HT1080 (cell line): ENCODE measurements at places on chromosomes 16 and 17.
A peak's percentile ranks its signal among the peaks of the same experiment; 100 is the strongest.

- DNase-seq: no peak
Measured at GRCh38 chr17:38460082-38460715, 31.9 kb downstream of the ARHGAP23 start.

DNA sequence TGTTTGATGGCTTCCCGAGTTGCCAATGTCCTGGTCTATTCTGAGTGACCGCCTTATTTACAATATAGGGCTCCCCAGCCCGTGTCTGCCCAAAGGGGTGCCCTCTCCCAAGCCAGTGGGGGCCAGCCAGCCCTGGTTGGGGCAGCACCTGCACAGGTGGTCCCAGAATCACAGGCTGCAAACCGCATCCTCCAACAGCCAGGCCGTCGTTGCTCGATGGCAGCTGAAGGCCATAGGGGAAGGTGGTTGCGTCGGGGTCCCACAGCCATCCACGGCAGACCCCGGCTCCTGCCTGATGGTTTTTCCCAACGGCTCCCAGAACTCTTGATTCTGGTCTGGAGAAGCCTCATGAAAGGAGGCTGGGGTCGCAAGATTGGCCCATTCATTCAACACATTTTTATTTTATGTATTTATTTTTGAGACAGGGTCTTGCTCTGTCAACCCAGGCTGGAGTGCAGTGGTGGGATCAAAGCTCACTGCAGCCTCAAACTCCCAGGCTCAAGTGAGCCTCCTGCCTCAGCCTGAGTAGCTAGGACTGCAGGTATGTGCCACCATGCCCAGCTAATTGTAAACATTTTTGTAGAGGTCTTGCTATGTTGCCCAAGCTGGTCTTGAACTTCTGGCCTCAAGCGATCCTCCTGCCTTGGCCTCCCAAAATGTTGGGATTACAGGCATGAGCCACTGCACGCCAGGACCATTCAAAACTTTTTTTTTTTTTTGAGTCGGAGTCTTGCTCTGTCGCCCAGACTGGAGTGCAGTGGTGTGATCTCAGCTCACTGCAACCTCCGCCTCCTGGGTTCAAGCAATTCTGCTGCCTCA, 79.0 kb upstream of the TOB1 start:
- DNase-seq: no peak

- peak; percentile 17 for DNase-seq
Measured at GRCh38 chr16:50154420-50154950, 1.4 kb downstream of the TENT4B start.

- no peak for DNase-seq
Measured at GRCh38 chr17:30212750-30213149, 22.7 kb downstream of the SLC6A4 start.

DNA sequence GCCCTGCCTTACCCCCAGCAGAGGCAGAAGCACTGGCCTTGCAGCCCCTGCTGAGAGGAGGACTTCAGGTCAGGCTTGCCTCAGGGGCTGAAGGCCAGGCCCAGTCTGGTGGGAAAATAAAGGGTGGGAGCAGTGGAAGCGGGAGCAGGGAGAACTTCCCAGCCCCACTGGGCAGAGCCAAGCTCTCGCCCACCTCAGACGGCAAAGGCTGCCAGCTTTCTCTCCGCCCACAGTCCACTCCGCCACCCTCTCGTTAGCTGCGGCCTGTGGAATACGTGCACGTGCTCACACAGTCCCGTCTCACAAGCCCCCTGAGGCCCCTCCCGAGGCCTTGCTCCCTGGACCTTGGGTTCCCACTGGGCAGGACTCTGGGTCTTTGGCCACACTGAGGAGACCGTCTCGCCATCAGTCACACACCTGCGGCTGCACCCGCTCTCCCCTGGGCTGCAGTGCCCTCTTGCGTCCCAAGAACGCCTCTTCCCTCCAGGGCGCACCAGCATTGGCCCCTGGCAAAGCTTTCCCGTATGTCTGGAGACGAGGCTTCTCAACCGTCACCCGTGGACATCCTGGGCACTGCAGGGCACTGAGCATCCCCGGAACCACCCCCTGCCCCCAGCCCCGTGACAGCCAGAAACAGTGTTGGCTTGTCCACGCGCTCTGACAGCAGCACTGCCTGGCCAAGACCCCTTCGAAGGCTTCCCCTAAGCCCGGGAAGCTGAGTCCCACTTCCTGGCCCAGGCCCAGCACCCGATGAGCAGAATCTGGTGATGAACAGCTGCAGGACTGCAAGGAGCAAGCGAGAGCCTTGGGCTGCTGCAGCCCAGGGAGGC, 8.3 kb downstream of the MRPL28 start:
- peak; percentile 75 for DNase-seq

- peak; percentile 84 for DNase-seq
Measured at GRCh38 chr17:78379131-78379491, 662 bp downstream of the PGS1 start.

- no peak for DNase-seq
Measured at GRCh38 chr16:19688396-19689024, 29.5 kb downstream of the KNOP1 start.

DNA sequence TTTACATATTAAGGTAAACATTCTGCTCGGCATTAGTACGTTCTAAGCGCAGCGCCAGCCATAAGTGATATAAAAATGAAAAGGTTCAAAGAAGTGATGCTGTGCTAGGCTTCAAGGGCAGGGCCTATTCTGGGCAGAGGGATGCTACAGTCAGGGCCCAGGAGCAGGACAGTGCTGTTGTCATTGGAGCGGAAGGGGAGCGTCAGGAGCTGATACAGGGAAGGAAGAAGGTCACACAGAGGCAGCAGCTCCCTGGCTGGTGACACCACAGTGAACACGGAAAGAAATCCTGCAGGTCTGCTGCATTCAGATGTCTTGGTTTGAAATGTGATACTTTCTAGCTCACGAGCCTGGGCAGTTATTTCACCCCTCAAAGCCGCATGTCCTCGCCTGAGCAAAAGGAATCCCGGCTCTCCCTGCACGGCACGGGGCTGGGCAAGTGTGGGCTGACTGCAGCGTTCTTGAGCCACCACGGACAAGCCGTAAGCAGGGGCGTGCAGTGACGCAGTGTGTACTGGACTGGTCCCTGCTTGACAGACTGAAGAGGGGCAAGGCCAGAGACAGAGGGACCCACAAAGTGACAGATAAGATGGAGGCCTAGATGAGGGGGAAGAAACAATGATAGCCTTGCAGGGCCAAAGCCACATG, 41.1 kb downstream of the ZCCHC14 start:
- no peak for DNase-seq

GRCh38 chr17:39782481-39782880, 44.7 kb downstream of the GRB7 start:
- no peak for DNase-seq

GRCh38 chr17:81621494-81622130, 15.3 kb downstream of the NPLOC4 start:
- no peak for DNase-seq

- DNase-seq: no peak
Measured at GRCh38 chr16:325375-326145, 27.0 kb downstream of the AXIN1 start.

- DNase-seq: peak; percentile 30
Measured at GRCh38 chr16:3266873-3267537, 10.6 kb upstream of the MEFV start.

GRCh38 chr16:9050102-9050830, 41.2 kb upstream of the HAPSTR1 start:
- no peak for DNase-seq

- DNase-seq: peak; percentile 70
Measured at GRCh38 chr17:31068291-31068690, 26.5 kb upstream of the NF1 start.

- DNase-seq: no peak
Measured at GRCh38 chr16:70701036-70701435, 15.2 kb upstream of the MTSS2 start.

DNA sequence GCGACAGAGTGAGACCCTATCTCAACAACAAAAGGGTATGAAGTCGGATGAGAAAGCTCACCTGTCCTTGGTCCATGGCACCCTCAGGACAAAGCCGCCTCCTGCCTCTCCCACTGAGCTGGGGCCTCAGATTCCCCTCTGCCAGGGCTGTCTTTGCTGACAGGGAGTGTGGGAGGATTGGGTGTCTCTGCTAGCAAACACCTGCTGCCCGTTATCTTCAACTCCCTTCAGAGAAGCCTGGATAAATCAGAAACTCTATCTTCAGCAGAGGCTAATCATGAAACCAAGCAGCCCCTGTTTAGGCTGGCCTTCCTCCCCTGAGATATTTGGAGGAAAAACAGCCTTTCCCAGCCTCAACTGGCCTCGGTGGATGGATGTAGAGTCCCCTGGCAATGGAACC, 36.3 kb upstream of the CDH1 start:
- no peak for DNase-seq

- no peak for DNase-seq
Measured at GRCh38 chr16:7344830-7345780, 12.5 kb downstream of the RBFOX1 start.

DNA sequence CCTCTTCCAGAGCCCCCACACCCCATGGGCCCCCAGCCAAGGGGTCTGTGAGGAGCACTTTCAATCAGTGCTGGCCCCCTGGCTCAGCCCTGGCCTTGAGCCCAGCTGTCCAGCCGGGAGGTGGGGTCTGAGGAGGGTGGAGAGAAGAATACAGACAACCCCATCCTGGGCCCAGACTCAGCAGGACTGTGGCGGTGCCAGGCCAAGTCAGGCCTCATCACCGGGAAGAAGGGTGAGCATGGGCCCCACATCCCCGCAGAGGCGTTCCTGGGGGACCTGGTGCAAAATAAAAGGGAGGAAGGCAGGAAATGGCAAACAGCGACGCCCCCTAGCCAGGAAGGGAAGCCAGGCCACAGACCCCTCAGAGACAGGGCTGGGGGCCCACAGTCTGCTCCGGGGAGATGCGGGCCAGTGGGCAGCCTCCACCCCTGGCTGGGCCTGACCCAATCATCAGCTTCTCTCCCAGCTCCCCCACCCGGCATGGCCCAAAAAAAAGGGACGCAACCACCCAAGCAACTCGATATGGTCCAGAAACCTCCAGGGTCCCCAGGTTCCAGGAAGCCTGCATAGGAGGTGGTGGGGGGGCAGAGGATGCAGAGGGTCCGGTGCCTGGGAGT, 20.6 kb downstream of the ZNF423 start:
- no peak for DNase-seq

DNA sequence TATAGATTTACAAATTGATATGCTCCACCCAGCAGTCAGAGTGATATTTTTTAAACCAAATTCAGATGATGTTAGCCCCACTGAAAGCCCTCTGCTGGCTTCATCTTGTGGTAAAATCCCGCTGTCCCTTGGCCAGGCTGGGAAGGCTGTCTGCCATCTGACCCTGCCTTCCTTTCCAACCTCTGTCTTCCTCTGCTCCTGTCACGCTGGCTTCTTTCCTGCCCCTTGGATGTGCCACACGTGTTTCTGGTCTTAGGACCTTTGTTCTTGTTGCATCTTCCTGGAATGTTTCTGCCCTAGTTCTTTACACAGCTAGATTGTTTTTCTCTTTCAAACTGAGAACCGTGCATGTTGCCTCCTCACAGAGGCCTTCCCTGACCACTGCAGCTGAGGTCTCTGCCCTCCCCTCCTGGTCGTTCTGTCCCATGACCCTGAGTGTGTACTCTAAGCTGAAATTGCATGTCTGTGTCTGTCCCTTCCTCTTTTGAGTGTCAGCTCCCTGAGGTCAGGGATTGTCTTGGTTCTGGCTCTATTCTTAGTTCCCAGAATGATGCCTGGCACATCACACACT, 11.4 kb downstream of the NT5M start:
- no peak for DNase-seq

GRCh38 chr16:88967830-88968588, 9.0 kb downstream of the CBFA2T3 start:
- DNase-seq: no peak

GRCh38 chr16:24896439-24896838, 50.7 kb downstream of the SLC5A11 start:
- DNase-seq: no peak

DNA sequence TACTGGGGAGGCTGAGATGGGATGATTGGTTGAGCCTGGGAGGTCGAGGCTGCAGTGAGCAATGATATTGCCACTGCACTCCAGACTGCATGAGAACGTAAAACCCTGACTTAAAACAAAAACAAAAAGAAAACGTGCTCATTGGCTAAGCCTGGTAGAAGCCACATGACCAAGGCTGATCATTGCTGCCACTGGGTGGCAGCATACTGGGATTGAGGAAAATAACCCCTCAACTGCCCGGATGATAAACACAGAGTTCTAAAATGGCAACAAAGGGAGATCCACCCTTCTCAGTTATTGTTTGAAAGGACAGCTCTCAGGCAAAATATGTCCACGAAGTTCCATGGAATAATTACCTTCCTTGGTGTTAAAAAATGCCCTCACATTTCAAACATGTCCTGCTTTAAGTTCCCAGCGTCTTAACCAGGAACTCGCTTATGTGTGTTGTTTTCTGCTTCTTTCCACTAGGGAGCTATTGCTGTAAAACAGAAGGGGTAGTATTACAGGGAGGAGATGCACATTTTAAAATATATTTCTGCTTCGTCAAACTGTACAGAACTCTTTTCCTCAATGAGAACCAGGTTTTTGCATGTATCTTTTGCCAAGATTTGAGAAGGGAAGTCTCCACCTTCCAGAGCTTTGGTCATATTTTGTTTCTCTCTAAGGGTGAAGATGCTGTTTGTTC, 675.3 kb downstream of the MAF start:
- peak; percentile 9 for DNase-seq

GRCh38 chr17:66152756-66153155, 39.2 kb downstream of the CEP112 start:
- no peak for DNase-seq

DNA sequence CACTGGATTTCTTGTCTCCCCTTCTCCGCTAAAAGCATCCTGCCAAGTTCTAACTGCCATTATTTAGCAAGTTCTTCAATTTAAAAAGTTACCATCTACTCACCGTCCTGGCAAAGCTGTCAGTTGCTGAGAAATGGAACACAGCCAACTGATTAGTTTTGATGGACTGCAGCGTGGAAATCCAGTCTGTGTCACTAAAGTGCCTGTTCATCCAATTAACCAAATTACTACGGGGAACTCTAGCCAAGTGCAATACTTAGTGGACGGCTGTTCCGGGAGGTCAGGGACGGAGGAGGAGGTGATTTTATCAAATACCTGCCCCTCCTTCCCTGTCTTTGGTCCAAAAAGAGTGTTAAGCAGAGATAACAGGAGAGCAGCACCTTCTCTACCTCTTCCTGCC, 260.7 kb downstream of the MAF start:
- no peak for DNase-seq

GRCh38 chr16:72442385-72443158, 270.6 kb upstream of the PMFBP1 start:
- no peak for DNase-seq

GRCh38 chr17:5509482-5509881, 23.1 kb downstream of the MIS12 start:
- DNase-seq: peak; percentile 87

- peak; percentile 85 for DNase-seq
Measured at GRCh38 chr16:67659675-67660563, at the start of gene ACD. TSS of gene ACD (minus strand) at chr16:67660260. CDS start at chr16:67660220, 40 bp downstream.

GRCh38 chr16:72083778-72084404, 9.5 kb downstream of the TXNL4B start:
- no peak for DNase-seq

GRCh38 chr16:6317934-6318333, 1014.7 kb upstream of the RBFOX1 start:
- DNase-seq: no peak

DNA sequence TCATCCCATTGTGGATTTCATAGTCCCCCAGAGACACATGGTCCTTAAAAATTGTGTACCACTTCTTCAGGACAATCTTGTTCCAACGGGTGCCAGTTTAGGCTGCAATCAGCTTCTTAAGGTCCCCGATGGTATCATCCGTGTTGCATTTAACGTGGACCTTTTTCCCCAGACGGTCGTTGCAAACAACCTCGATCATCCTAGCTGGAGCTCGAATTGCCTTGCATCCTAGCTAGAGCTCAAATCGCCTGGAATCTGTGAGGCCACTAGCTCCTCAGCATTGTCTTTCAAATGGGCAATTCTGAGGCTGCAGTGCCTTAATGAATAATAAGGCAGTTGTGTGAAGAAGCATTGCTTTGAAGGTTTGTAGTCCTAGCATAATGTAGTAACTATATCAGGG, 37.7 kb upstream of the RHBDL3 start:
- no peak for DNase-seq
